RKO (cell line): ENCODE measurements at places on chromosomes 3 and 15.

- DNase-seq = no peak
Observed at GRCh38 chr3:127774647-127775046, 47.7 kb downstream of the MGLL start.

- no peak for DNase-seq
Observed at GRCh38 chr3:129045675-129046036, 14.9 kb upstream of the GP9 start.

DNA sequence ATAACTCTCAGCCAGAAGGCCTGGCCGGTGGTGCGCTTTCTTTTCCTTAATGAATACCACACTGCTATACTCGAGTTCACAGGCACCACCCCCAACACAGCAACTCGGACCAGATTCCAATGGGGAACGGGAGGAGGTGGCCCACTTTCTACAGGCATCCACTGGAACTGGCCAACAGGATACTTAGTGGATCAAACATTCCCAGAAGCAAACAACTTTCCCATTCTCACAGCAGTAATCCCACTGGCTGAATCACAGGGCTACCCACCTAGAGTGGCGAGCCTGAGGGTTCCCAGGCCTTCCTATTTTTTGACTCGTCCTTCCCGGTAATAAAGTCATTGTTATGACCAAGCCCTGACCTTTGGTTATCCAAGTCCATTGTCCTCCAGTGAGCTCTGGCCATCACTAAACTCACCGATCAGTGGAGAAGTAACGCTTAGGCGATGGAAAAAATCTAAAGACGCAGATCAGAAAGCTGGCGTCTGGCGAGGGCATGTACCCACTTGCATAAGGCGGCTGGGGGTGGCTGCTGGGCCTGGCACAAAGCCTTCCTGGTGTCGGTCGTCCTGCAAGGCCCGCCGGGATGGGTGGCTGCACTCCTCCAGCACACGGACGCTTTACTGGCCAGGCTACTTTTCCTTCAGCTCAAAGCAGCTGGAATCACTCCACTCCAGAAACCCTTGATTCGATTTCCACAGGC lies 1.2 kb downstream of the EOGT start:
- DNase-seq = peak; percentile 46

DNA sequence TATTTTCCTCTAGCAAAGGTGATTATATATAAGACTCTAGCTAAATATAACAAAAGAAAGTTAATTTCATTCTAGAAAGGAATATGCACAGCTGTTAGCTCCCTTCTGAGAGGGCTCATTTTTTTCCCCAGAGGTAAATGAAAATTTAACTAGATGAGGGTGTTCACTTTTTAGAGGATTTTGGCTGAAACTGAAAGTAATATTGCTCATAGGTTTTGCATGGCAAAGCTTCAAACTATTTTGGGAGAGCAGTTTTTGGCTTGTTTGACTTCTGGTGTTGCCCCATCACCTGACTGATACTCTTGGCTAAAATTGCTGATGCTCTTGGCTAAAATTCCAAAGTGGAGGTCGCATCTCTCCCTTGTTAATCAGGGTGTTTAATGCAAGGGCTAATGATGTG lies 311.9 kb downstream of the EDEM1 start:
- DNase-seq = no peak

DNA sequence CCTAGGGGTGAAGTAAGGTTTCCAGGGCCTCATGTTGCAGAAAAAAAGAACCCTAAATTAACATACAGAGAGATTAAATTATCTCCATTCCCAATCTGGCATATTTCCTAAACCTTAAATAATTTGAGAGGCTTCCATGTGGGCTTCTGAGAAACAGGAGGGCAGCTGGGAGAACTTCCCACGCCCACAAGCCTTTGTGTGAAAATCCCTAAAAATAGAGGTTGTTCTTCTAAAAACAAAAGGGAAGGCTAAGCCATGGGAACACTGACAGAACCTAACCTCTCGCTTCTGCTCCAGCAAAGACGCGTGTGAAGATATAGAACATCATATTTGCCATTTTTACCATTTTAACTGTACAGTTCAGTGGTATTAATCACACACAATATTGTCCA lies 812 bp upstream of the SLC12A8 start:
- DNase-seq = no peak

GRCh38 chr3:122929188-122930062 lies 98.1 kb downstream of the SEMA5B start:
- DNase-seq = no peak

DNA sequence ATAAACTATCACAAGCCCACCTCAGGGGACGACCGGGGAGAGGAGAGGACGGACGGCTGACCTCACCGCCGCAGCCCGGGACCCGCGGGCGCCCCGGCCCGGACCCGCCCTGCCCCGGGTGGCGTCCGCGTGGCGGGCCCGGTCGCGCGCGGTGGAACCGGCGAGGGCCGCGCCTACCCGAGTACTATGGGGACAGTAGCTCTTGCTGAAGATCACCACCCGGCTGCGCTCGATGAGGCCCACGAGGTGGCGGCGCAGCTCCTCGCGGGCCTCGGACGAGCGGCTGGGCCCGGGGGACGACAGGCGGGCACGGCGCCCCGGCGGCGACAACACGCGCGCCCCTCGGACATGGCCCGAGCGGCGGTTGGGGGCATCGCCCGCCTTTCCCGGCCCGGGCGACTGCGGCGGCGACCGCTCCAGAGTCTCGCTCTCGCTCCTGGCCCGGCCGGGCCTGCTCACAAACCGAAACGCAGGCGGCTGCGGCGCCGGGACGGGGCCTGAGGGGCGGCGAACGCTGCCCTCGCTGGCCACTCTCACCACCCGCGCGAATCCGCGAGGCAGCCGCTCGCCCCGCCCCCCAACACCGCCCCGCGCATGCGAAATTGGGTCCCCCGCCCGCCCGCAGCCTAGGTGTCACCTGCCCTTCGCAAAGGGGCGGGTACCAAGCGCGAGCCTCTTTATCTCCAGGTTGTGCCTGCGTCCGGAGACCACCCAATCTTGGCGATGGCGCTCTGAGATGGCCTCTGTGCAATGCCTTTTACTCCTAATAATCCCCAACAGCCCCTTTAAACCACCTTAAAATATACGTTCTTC lies at the start of gene TXNRD3:
Gene TXNRD3 (minus strand): TSS at position 554 of the 813 bp plus-strand sequence.
- DNase-seq = peak; percentile 60

DNA sequence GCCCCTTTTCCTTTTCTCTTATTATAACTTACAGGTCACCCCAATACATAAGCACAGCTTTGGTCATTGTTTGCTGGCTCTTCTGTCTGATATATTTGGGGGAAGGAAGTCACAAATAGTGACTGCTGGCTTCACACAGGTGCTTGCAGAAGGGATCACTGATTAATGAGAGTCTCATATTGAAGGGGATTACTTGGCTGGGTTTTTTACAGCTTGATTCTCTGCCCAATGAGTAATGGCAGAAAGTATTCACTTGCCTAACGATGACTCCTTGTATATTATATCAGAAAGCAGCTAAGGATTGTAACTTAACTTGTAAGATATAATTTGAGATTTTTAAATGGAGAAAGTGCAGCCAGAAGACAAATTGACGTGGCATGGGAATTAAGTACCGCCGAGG lies 119.3 kb upstream of the PFN2 start:
- no peak for DNase-seq

DNA sequence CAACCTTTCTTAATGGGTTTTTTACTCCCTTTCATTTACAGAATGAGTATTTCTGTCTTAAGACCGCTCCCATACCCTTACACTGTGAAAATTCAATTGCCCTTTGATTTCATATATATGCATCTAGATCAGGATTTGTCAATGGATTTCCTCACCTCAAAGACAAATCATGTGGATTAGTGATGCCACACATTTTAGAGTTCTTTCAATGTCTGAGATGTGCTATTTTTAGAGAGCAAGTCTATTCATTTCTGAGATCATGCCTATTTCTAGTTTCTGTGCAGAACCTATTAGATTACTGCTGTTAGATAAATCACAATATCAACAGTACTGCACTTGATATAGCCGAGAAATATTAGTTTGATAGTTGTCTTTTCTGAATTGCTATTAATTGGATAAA lies 137.3 kb downstream of the GABRB3 start:
- no peak for DNase-seq

GRCh38 chr3:66534304-66534845 lies 33.6 kb upstream of the LRIG1 start:
- no peak for DNase-seq

DNA sequence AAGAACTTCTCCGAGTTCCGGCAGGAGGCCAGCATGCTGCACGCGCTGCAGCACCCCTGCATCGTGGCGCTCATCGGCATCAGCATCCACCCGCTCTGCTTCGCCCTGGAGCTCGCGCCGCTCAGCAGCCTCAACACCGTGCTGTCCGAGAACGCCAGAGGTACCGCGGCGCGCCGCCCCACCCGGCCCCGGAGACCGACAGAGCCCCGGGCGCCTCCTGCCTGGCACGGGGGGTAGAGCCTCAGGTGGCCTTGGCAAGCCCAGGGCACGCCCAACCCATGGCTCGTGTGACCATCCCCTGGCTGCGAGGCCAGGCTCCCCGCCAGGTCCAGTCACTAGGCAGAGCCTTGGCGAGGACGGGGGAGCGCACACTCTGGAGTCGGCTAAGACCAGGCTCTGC lies 134.1 kb downstream of the LRRK1 start:
- no peak for DNase-seq
